ENCODE measurements at places on chromosomes 6 and 20.
A peak's percentile ranks its signal among the peaks of the same experiment; 100 is the strongest.

- no peak for DNase-seq
Measured at GRCh38 chr6:157464653-157465535, 83.9 kb downstream of the ZDHHC14 start.

DNA sequence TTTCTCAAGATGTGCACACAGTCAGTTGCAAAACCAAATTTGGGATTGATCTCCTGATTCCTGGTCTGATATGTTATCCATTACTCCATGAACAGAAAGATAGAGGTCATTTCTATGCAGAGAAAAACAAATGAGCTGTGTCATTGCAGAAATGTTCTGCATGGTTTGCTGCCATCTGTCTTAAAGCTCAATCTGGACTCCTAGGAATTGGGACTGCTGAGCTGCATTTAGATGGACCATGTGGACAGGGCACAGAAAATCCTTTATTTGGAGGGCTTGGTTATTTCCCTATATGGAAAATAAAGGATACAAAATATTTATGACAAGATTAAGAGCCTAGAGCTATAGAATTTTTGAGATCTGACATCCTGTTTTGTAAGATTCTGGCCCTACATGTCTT lies 91.3 kb downstream of the ADGRB3 start:
- peak; percentile 33 for DNase-seq

DNA sequence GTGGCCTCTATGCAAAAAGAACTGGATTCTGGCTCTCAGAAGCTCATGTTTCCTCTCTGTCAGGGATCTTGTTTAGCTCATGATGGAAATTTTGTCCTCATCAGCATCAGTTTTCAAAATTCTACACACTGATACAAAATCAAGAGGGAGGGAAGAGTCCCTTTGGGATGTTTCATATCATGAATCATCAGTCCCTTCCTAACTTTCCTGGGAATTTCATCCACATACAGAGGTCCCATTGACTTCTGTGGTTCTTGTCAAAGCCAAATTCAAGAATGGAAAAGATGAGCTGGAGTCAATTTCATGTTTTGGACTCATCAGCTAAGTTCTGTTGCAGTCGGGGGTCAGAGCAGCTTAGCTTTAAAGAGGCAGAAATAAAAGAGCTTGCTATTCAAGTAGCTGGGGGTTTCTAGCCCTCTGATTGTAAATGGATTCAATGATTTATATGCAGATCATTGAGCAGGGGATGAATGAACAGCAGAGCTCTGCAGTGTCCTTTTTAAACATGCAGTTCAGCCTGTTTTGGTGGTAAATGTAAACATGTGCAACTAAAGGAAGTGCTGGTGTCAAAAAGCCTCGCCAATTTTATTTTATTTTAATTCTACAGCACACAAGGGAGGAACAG lies 21.3 kb upstream of the TMEM14A start:
- no peak for DNase-seq

- no peak for DNase-seq
Measured at GRCh38 chr6:2857580-2858337, 16.1 kb upstream of the SERPINB1 start.

DNA sequence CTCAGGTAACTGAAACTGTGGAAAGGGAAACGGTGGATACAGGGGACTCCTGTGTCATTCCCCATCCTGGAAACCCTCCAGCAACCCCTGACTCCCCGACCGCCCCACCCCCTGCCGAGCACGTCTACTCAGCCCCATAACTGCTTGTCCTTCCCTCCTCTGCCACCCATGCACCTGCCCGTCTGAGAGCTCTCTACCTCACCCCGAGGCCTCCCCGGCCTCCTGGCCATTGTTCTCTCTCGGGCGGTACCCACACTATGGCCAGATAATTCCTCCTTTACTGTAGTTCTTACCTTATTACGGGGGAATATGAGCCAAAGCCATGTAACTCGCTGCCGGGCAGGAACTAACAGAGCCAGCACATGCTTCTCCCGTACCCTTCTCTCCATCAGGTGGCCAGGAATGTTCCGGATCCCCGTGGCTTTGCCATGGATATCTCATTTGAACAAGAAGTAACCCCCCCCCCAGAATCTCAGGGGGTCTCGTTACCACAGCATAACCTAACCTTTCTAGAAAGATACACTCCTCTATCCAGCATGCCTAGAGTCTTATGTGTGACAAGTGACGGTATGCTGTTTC lies 4.8 kb upstream of the IRF4 start:
- DNase-seq: no peak

- DNase-seq: no peak
Measured at GRCh38 chr6:39476151-39476550, 153.6 kb upstream of the KCNK16 start.

DNA sequence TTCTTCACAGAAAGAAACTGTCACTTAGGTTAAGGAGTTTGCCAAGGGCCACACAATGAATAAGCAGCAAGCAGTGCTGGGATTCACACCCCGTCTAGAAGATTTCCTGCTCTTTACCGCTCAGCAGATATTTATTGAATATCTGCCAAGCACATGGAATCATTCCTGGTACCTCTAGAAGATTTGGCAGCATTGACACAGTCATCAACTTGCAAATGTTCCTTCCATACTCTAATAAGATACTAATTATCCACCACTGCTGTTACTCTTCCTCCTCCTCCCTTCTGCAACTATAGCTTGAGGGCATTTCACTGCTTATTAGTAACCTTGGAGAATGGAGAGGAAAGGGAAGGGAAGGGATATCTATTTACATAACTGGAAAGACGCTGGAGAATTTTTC lies 13.0 kb downstream of the MOXD1 start:
- no peak for DNase-seq

GRCh38 chr6:5529015-5529414 lies 267.7 kb downstream of the FARS2 start:
- no peak for DNase-seq

GRCh38 chr20:1112908-1113307 lies 5.5 kb upstream of the PSMF1 start:
- no peak for DNase-seq

GRCh38 chr6:166440106-166440505 lies 57.4 kb upstream of the MPC1 start:
- DNase-seq: no peak

- DNase-seq: no peak
Measured at GRCh38 chr20:16714242-16714641, 15.6 kb upstream of the SNRPB2 start.

DNA sequence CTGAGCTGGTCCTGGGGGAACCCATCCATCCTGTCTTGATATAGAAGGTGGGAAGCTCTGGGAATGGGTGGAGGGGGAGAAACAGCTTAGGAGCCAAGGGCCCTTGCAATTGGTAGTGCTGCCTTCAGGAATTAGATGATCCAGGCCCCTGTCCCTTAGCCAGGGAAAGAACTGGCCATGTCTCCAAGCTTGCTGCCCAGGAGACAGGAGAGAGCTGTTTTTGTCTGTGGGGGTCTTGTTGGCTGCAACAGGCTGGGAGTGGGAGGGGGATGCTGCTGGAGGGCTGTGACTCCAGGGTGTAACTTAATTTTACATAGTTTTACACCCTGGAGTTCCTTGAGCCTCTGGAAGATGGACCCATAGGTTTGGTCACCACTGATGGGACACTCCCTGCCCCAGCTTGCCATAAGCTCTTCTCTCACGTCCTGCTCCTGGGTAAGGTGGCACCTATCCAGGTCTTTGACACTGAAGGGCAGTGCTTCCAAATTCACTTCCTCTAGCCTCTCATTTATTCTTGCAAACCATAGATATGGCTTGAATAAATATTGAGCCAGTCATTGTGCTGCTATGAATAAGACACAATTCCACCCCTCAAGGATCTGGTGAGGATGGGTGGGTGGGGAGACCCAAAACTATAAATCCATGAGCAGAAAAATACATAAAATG lies 16.8 kb downstream of the VEGFA start:
- no peak for DNase-seq

- DNase-seq: no peak
Measured at GRCh38 chr6:38542031-38542430, 97.7 kb downstream of the BTBD9 start.
